ENCODE measurements at places on chromosomes 2 and 18.

GRCh38 chr2:47069628-47070154, 85.4 kb downstream of the STPG4 start:
- DNase-seq = no peak

GRCh38 chr18:79274823-79275222, 120.9 kb upstream of the NFATC1 start:
- DNase-seq = no peak

GRCh38 chr2:59866436-59866835, 687.0 kb downstream of the BCL11A start:
- DNase-seq = no peak

- no peak for DNase-seq
These were observed 76.9 kb upstream of the NABP1 start for GRCh38 chr2:191601060-191601459.

DNA sequence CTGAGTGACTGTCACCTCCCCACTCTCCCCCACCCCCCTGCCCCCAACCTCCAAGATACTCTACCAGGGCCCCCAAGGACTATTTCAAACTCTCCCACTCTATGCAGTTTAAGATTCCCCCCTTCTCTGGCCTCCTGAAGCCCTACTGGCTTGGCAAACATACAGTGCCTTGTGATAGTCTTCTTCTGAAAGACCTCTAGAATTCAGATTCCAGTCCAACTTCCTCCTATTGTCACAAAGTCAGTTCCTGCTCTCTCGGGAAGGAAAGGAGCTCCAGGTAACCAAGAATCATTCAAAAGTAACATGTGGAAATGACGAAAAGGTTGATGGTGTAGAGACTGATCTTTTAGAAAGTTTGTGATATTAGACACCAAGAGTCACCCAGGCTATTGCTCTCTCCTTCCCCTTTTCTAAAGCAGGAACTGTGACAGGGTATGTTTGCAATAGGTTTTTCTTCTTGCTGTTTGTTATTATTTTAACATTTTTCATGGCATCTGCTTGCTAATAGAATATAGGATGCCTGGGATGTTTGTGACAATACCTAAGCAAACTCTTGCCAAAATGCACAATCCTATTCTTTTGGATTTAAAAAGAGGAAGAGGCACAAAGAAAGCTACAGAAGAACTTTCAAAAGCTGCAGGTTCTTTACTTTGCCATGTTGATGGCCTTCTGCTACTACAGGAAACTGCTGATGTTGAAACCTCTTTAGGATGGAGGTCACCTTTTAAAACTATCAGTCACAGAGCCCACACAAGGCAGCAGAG, 93.5 kb upstream of the MGAT4A start:
- no peak for DNase-seq

- no peak for DNase-seq
These were observed 87.4 kb downstream of the MYO3B start for GRCh38 chr2:170265321-170265720.

DNA sequence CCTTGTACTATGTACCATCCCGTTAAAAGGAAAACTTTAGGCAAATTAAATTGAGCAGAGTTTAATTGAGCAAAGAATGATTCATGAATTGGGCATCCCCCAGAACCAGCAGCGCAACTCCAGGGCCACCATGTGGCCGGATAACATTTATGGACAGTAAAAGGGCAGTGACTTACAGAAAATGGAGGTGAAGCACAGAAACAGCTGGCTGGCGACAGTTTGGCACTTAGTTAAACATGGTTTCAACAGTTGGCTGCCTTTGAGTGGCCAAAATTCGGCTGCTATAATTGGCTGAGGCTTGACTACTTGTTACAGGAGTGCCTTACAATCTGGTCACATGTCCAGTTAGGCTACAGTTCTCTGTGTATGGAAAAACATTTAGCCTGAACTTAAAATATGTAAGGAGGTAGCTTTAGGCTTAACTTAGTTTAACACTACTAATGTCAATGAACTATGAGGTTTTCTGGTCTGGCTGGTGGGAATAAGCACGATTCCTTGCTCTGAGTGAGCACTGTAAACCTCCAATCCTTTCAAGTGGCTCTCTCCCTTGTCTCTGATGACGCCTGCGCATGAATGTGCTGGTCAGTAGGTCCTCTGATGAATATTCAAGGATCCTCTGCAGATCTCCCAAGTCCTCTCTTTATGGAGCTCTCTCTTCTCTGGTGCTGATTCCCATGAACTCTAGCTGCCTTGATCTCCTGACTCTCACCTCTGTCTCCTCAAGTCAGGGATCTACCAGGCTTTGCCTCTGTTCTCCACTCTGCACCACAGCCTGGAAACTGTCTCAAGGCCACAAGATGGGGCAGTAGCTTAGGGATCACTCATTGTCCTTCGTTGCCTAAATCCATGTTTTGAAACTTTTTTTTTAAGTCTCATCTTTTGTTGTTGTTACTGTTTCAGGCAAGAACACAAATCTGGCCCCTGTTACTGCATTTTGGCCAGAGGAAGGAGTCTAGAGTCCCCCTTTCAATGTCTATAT, 24.4 kb upstream of the RAB31 start:
- no peak for DNase-seq

DNA sequence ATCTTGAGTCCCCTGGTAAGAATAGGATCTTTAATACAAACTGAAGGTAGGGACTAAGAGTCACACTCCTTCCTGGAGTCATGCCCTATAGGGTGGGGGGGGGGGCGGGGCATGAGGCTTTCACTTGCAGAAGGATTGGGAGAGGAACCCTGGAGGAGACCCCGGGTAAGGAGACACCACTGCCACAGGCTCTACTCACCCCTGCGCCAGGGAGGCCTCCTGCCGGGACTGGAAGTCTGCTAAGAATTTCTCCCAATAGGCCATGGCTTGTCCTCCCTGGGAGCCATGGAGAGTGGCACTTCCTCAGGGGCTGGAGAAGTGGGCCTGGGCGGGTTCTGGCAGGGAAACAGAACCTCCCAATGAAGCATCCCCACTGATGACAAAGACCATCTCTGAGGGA, 645.3 kb upstream of the RAB6C start:
- no peak for DNase-seq

- DNase-seq = no peak
These were observed 14.6 kb downstream of the ITM2C start for GRCh38 chr2:230879271-230879882.

DNA sequence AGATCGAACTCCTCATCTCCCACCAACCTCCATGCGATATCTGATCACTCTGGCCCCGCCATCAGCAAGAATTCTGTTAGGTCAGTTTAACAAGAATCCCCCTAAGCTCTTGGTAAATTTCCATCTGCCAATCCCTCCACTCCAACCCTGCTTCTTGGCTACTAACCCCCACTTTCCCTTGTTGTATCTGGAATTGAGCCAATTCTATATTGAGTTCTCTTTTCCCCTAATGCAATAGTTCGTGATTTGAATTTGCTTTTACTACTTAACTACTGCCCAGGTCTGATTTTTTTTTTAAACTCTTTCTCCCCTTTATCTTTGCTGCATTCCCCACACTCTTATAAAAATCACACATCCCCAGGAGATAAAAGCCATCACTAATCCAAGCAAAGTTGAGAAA, 159.3 kb upstream of the STK17B start:
- DNase-seq = no peak

DNA sequence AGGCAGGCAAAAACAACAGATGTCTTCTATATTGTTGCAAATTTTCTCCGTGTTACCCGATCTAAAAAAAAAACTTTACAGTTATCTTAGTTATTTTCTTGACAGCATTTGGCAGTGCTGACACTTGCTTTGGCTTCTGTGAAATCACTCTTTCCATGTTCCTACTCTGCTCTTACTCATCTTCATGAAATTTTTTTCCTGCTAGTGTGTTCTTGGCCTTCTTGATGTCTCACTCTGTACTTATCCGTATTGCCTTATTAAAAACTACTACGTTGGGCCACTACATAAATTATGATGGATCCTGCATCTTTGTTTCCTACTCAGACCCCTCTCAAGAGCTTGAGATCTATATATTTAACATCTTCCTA, 134.4 kb downstream of the IKZF2 start:
- DNase-seq = no peak

- no peak for DNase-seq
These were observed 71.6 kb downstream of the NCKAP5 start for GRCh38 chr2:133496501-133497269.

- peak; percentile 21 for DNase-seq
These were observed 47.4 kb downstream of the PSMG2 start for GRCh38 chr18:12750076-12750714.

Measured in activated CD4-positive, alpha-beta T cell treated with anti-CD3 and anti-CD28 coated beads, Interleukin-2, amount 50 U/mL, for 48 hours (primary cell).